ENCODE measurements at places on chromosomes 2 and 18.

GRCh38 chr2:158969715-158970240 lies 1.3 kb downstream of the TANC1 start:
- DNase-seq, result no peak

DNA sequence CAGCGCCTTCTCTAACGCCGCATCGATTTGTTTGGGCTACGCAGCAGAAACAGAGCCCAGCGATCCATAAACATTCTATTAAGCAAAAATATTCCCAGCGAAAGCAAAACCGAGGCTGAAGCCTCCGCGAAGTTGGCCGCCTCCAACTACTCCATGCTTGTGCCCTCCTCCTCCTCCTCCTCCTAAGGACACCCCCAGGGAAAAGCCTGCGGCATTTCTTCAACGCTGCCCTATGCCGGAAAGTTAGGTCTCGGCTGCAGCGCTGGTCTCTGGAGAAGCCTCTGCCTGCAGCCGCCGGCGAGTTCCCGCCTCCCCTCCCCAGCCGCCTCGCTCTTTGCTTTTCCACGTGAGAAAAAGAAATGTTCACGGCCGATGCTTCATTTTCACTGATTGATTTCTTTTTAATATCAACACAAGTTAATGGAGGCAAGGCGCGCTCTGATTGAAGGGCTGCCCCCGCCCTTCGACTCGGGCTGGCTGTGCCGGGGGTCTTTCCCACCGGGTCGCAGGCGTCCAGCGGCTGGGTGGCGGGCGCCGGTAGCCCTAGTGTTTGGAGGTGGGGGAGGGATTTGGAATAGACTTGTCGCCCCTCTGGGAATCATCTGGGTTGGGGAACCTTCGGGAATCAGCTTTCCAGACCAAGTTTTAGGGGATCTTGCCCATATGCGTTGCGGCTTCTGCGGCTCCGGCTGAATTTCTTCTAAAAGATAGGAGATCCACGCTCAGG lies 3.9 kb downstream of the NRP2 start:
- no peak for DNase-seq

GRCh38 chr18:39647627-39648534 lies 2082.3 kb upstream of the CELF4 start:
- DNase-seq, result no peak

- no peak for DNase-seq
Measured at GRCh38 chr2:161578998-161579397, 45.2 kb upstream of the SLC4A10 start.

- no peak for DNase-seq
Measured at GRCh38 chr18:8525692-8526091, 83.5 kb upstream of the RAB12 start.

GRCh38 chr2:59083075-59083828 lies 842.1 kb upstream of the FANCL start:
- DNase-seq, result no peak

GRCh38 chr18:57057890-57058289 lies 89.0 kb upstream of the BOD1L2 start:
- DNase-seq, result no peak

DNA sequence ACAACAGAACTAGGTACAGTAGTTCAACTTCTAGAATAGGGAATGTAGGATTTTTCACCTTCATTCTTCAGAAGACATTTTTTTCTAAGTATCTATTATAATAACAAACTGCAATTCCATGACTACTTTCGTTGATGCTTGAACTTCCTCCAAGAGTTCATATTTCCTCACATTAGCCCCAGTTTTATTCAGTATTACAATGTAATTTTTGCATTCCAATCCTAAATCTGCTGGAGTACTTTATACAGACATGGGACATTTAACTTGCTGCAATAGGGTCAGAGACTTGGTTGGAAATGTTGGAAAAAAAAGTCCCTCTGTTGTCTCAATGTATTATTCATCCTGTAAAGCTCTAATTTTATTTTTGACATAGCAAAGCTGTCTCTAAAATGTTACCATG lies 19.6 kb upstream of the FTCDNL1 start:
- no peak for DNase-seq

DNA sequence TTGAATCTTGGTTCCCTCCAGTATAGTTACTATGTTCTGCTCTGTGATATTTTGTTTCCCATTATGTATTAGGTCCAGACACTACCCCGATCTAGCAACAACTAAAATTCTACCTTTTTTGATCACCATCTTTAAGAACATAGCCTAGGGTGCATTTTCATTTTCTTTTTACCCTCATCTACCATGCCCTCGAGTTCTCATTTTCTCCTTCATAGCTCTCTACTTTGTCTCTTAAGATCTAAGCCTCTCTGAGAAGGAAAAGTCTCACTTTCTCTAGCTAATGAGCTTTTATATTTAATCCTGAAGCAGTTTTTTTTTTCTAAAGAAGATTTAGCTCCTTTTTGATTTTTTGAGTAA lies 1089.4 kb upstream of the SLC39A10 start:
- no peak for DNase-seq

GRCh38 chr2:88683160-88684021 lies 8.1 kb upstream of the RPIA start:
- no peak for DNase-seq

DNA sequence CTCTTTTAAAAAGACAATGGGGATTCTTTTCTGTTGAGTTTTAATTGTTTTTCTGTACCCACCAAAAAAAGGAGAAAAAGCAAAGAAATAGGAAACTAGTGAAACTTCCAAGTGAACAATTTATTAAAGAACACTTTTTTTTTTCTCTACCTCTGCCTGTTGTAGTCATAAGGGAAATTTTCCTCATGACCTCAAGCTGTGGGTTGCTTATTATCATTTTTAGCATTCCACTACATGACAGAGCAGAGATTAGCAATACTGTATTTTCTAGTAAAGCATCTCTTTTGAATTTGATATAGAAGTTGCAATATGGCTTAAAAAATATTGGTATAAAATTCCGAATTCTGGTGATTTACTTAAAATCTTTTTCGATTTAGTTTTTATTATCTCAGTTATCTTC lies 87.9 kb upstream of the LRRTM1 start:
- no peak for DNase-seq

GRCh38 chr18:23330423-23330822 lies 122.7 kb upstream of the RIOK3 start:
- no peak for DNase-seq

GRCh38 chr2:63842149-63843061 lies 709 bp downstream of the UGP2 start:
- DNase-seq, result no peak

- no peak for DNase-seq
Measured at GRCh38 chr2:94622113-94622618, 249.1 kb upstream of the TEKT4 start.

DNA sequence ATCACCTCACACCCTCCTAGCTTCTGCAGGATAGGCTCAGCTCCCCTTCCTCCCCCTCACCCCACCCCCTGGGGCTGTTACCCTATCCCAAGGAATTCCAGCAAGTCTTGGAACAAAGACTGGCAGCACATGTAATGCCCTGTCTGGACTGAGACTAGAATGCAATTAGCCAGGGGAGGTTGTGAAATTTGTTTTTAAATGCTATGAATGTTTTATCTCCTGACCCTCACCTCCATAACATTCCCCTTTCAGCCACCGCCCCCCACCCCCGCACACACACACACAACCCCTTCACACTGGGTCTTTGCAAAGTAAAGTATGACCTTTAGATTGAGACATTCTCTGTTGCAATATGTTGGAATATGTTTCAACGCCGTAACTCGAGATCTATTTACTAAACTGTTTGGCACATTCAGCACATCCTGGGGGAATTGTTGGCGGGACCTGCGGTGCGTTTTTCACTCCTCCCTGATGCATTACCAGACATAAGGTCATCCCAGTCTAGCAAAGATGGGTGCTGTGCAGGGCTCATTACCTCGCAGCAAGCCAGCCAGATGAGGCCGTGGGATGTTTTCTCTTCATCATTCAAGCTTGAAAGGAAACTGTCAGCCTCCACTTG lies 290.7 kb upstream of the SLC14A2 start:
- DNase-seq, result no peak

DNA sequence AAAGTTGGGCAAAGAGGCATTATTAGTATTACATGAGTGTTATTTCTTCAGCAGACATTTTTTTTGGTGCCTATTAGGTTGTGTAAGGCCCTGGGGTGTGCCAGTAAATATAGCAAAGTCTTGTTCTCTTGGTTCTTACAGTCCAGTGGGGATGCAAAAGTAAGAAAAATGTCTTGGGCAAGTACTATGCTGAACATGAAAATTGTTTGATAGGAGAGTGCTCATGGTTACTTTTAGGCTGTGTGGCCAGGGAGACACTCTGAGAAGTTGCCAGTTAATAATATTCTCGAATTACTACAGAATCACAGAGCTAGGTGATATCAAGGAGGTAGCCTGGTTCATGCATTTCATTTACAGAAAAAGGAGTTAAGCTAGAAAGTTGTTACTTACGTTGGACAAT lies 1.9 kb downstream of the AGFG1 start:
- DNase-seq, result no peak

GRCh38 chr2:46857871-46858701 lies 57.5 kb downstream of the MCFD2 start:
- DNase-seq, result no peak

DNA sequence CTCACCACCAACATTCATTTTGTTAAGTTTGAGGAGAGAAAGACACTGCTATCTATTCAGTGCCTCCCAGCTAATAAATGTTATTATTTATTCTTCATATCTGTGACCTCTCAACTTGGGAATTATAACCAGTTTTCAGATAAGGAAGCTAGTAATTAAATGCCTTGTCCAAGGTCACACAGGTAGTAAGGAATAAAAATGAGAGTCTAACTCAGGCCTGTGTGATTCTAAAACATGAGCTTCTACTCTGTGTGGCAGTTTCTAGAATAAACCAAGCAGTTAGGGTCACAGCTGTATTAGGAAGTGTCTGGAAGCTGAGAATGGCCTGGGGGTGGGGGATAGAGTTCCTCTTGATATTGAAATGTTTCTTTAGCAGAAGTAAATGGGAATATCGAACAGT lies 137.8 kb upstream of the LRATD1 start:
- DNase-seq, result no peak

DNA sequence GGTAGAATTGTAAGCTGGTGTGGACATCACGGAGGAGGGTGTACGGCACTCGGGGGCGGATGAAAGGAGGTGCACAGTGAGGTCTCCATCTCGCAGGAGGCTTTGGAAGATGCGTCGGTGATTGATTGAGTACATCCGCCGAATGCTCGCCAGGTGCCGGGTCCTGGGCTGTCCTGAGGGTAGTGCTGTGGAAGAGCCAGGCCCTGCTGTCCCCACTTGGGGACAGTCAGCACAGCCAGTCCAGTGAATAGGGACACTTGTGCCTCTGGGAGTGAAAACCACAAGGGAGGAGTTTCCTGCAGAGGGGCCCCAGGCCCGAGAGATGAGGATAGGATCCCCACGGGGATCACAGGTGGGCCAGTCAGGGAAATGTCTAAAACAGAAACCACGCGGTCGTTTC lies 28.1 kb downstream of the MLPH start:
- DNase-seq, result no peak

DNA sequence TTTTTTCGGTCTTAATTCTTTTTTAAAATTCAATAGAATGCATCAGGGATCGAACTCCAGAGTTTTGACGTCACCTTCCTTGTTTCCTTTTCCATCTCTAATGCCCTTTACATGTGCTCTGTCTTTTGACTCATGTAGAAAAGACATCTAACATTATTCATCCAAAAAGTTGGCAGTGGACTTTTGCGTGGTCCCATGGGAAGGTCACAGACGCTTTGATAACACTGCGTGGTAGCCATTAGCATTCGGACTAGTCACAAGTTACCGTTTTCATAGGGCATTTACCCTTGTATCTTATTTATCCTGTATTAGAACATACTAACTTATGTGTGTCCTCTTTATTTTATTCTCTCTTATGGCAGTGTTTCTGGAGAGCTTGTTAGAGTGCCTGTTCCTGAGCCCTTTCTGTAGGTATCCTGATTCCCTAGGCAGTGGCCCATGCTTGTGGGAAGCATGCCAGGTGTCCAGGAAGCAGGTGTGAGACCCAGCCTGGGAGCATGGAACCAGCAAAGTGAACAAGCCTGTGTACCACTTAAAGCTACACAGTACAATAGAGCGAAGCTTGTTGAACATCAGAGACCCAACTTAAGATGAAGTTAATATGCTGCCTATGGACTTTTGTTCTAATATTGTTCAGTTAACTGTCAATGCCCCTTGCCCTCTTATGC lies 73.6 kb upstream of the RBM44 start:
- no peak for DNase-seq

GRCh38 chr2:23327887-23328286 lies 57.1 kb upstream of the KLHL29 start:
- DNase-seq, result no peak

DNA sequence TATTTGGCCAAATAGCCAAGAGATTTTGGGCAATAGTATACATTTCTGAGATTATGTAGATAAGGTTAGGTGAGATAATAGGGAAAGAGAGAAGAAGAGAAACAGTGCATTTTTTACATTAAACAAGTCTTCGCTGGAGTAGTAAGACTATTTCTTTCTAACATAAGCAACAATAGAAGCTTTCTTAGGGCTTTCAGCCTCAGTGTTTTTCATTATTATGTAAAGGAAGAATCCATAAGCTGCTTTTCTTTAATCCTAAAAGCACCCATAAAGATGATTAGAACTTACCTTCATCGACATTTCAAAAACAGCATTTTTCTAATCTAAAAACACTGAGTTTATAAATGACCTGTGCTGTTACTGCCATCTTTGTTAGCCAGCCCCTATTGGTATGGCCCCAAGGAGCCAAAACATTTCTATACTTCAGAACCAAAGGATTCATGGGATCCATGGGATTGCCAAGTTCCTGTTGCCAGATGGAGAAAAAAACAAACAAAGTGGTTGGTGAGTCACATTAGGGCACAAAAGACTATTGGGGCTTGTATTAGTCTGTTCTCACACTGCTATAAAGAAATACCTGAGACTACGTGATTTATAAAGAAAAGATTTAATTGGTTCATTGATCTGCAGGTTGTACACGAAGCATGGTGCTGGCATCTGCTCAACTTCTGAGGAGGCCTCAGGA lies 88.2 kb downstream of the SCG2 start:
- no peak for DNase-seq

DNA sequence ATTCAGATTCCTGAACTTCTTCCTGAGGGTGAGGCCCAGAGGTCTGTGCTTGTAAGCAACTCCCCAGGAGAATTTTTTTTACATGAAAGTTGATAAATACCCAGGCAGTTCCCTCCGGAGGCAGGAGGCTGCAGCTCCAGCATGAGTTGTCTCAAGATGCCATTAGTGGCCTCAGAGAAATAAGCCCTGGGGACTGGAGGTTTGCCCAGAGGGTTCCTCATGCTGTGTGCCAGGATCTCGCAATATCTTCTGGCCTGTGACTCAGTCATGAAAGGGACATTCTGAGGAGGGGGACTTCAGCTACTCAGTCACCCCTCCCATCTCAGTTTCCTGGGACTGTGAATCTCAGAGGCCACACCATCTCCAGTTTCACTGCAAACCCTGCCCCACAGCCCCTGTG lies 49.9 kb downstream of the LYPD1 start:
- peak; percentile 53 for DNase-seq

- DNase-seq, result no peak
Measured at GRCh38 chr2:120302301-120302700, 43.6 kb upstream of the INHBB start.

GRCh38 chr2:218360453-218360852 lies 3.8 kb downstream of the CATIP start:
- no peak for DNase-seq

- DNase-seq, result no peak
Measured at GRCh38 chr18:57743008-57743407, 60.1 kb downstream of the ATP8B1 start.

Measured in T1000 (cell line).